ENCODE measurements at places on chromosomes 2 and 18. TPM values are rescaled to one million over a fixed set of nuclear protein-coding genes. Genes with fewer than 3 reads are reported as not detected.

SLC23A3 gene
- 1.8 TPM for total RNA-seq

GPR45 gene
- total RNA-seq, result not detected

RPRM gene
- total RNA-seq, result not detected

PHOSPHO2 gene
- total RNA-seq, result 3.2 TPM

REG1B gene
- not detected for total RNA-seq

ANKRD62 gene
- total RNA-seq, result not detected

COL3A1 gene
- total RNA-seq, result 0.09 TPM

SERPINB3 gene
- not detected for total RNA-seq

ZBTB7C gene
- 0.56 TPM for total RNA-seq

EIF2AK3 gene
- total RNA-seq, result 22.8 TPM

GPAT2 gene
- total RNA-seq, result 20.4 TPM

CTAGE1 gene
- not detected for total RNA-seq

SLC25A12 gene
- 34.3 TPM for total RNA-seq

SLC9A4 gene
- 0.07 TPM for total RNA-seq

CAPN14 gene
- total RNA-seq, result 0.07 TPM

CYP26B1 gene
- total RNA-seq, result not detected

FAM124B gene
- total RNA-seq, result 0.64 TPM

CENPA gene
- total RNA-seq, result 23.6 TPM

DNAJC5G gene
- total RNA-seq, result not detected

NIF3L1 gene
- 30.7 TPM for total RNA-seq

GCC2 gene
- total RNA-seq, result 38.1 TPM

SERPINB12 gene
- not detected for total RNA-seq

CAVIN2 gene
- total RNA-seq, result not detected

SPEG gene
- total RNA-seq, result not detected

GALR1 gene
- not detected for total RNA-seq

TMEM198 gene
- total RNA-seq, result 3.4 TPM

HTR2B gene
- total RNA-seq, result not detected

OR6B2 gene
- not detected for total RNA-seq

NEB gene
- 0.09 TPM for total RNA-seq

GCG gene
- not detected for total RNA-seq

MEP1B gene
- not detected for total RNA-seq

NPHP1 gene
- total RNA-seq, result 0.21 TPM

KLHL41 gene
- total RNA-seq, result 0.07 TPM

LHCGR gene
- not detected for total RNA-seq

IKZF2 gene
- 1.9 TPM for total RNA-seq

ATP6V1B1 gene
- not detected for total RNA-seq

WNT6 gene
- not detected for total RNA-seq

ITSN2 gene
- total RNA-seq, result 53.0 TPM

TEX44 gene
- total RNA-seq, result not detected

VWA3B gene
- not detected for total RNA-seq

PLA2R1 gene
- total RNA-seq, result not detected

CERS6 gene
- total RNA-seq, result 25.3 TPM

ATP6V1C2 gene
- total RNA-seq, result not detected
